ENCODE measurements at places on chromosomes 2 and 18.
A peak's percentile ranks its signal among the peaks of the same experiment; 100 is the strongest.

DNA sequence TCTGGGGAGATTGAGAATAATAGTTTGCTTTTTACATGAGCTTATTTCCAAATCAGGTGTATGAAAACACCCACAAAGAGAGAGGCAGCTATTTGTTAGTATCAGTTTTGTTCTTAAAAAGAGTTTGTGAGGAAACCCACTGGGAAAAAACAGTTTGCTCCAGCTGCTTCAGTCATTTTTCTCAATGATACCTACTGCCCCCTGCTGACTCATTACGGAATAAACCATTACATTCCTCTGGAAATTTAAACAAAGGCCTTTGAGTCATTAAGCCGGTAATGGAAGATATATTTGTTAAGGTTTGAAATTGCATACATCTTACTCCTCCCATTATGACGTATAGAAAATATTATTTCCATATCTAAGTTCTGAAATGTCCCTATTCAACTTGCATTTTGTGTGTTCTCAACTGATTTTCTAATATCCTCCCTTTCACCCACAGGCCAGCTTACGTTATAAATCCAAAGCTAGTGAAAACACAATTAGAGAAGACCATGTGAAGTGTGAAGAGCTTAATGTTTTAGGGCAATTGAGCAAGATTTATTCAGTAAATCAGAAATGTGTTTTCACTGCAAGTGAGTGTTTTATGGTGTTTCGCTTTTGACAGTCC lies 761.6 kb downstream of the DSC3 start:
- DNase-seq: peak; percentile 71

GRCh38 chr2:211049321-211050018 lies 493.1 kb downstream of the CPS1 start:
- DNase-seq: no peak

DNA sequence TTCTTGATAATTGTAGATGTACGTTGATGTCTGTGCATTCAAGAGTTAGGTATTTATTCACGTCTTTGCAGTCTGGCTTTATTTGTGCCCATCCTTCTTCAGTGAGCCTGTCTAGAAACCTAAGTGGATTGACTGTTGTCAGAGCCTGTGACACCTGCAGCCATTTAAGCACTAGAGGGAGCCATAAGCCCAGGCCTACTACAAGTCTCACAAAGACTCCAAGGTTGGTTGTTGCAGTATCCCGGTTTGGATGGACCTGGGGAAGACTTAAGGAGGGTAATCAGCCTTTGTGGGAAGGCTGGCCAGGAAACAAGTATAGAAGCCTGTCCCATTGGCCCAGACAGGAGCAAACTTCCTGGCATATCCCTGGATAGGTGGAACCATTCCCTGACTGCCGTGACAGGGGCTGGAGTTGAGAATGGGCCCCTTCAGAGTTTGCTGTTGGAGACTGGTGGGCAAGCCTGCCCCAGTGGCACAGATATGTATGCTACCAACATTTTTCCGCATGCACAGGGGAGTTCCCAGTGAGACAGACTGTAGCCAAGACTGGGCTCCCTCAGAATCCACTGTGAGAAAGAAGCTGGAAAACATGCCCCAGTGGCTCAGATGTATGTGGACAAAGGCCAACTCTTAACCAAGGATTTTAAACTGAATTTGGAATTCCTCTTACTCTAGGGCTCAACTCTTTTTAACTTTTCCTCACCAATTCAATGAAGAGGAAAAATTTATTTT lies 9.3 kb upstream of the LRRC30 start:
- peak; percentile 80 for DNase-seq

DNA sequence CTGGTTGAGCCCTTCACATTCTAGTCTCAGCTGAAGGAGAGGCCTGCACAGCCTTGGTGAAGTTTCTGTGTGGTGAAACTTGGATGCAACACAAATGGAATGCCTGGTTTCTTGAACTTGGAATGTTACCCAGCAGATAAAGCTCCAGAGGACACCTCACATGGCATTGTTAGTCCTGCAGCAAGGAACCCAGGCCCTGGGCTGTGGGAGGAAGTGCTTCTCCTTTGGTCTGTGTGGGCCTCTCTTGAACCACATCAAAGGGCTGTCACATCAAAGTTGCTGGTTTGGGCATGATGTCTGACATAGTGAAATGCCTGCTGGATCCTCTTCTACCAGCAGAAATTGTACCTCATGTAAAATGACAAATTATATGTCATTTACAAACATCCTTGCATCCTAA lies 198.5 kb downstream of the FHOD3 start:
- DNase-seq: no peak

GRCh38 chr2:112164876-112165275 lies 26.7 kb downstream of the FBLN7 start:
- DNase-seq: no peak
